ENCODE measurements at places on chromosomes 6 and 20. TPM values are rescaled to one million over a fixed set of nuclear protein-coding genes. Genes with fewer than 3 reads are reported as not detected.

GRCh38 chr6:44674226-44675155 lies 287.0 kb downstream of the CDC5L start:
- no peak overlapping the region for H3K4me3 ChIP-seq
- H3K36me3 ChIP-seq = no peaks in the 10 kb centered on the region
- H3K4me1 ChIP-seq = no peaks in the 10 kb centered on the region
- peaks cover 13% of the 10 kb centered on the region for H3K27me3 ChIP-seq

- no peak overlapping the region for H3K4me3 ChIP-seq
- peaks cover 32% of the 10 kb centered on the region for H3K36me3 ChIP-seq
- H3K27me3 ChIP-seq = no peaks in the 10 kb centered on the region
- H3K27ac ChIP-seq = no peak overlapping the region
- peaks cover 51% of the 10 kb centered on the region for H3K4me1 ChIP-seq
These were observed 11.8 kb upstream of the ZNF76 start for GRCh38 chr6:35247642-35248231.

DNA sequence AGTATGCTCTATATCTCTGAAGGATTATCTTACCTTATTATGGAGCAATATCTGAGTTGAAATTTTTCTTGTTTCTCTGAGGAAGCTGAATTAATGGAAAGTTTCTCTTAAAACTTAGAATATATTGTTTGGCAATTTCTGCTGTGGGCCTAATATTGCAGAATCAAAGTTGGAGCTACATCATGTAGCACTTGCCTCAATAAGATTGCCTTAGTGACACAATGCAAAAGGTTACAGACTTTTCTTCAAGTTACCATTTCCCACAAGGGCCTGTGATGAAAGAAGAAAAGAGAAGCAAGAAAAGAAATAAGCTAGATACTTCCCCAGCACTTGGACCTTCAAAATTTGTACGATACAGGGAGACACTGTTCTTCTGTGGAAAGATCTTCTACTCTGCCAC lies 151.2 kb downstream of the SOBP start:
- H3K27me3 ChIP-seq = no peaks in the 10 kb centered on the region
- H3K4me3 ChIP-seq = no peak overlapping the region
- H3K36me3 ChIP-seq = peaks cover 3% of the 10 kb centered on the region

NUDT3 gene
- total RNA-seq = 50.0 TPM

SOBP gene
- total RNA-seq = 18.6 TPM

IPCEF1 gene
- total RNA-seq = 2.7 TPM

All from esophagus muscularis mucosa (tissue), 4 donors.